Osteocyte (in vitro differentiated cells): ENCODE measurements at places on chromosomes 1 and 21. TPM values are rescaled to one million over a fixed set of nuclear protein-coding genes. Genes with fewer than 3 reads are reported as not detected.
A peak's percentile ranks its signal among the peaks of the same experiment; 100 is the strongest.

ACTL8 gene
- total RNA-seq, result not detected in 2 replicates

SERPINC1 gene
- total RNA-seq, result 0.40 TPM in 1 of 2 replicates, not detected in the other

- H3K4me3 ChIP-seq, result no peak overlapping the region
- DNase-seq, result peak; percentile 48
- H3K27ac ChIP-seq, result no peak overlapping the region
- H3K27me3 ChIP-seq, result no peaks in the 10 kb centered on the region
- H3K36me3 ChIP-seq, result no peaks in the 10 kb centered on the region
Observed at GRCh38 chr1:226133504-226134123, 52.9 kb downstream of the ACBD3 start.

DNA sequence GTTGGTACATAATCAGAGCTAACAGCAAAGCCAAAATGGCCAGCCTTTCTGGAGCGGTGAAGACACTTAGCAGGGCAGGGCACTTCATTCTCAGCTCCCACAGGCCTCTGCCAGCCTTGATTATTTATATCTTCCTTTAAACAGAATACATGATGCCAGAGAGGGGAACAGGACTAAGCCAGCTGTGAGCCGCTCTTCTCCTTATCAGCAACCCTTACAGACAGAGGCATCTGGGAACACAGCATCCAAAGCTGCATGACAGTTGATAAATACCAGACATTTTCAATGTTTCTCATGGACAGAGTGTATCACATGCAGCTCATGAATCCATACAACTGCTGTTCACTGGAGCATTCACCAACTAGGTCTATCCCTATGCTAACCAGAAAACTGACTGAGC, 29.1 kb downstream of the DNAJC11 start:
- no peak overlapping the region for H3K27ac ChIP-seq
- no peaks in the 10 kb centered on the region for H3K27me3 ChIP-seq
- no peak for DNase-seq
- H3K4me3 ChIP-seq, result no peak overlapping the region
- no peaks in the 10 kb centered on the region for H3K4me1 ChIP-seq
- peaks cover 26% of the 10 kb centered on the region for H3K36me3 ChIP-seq

DNA sequence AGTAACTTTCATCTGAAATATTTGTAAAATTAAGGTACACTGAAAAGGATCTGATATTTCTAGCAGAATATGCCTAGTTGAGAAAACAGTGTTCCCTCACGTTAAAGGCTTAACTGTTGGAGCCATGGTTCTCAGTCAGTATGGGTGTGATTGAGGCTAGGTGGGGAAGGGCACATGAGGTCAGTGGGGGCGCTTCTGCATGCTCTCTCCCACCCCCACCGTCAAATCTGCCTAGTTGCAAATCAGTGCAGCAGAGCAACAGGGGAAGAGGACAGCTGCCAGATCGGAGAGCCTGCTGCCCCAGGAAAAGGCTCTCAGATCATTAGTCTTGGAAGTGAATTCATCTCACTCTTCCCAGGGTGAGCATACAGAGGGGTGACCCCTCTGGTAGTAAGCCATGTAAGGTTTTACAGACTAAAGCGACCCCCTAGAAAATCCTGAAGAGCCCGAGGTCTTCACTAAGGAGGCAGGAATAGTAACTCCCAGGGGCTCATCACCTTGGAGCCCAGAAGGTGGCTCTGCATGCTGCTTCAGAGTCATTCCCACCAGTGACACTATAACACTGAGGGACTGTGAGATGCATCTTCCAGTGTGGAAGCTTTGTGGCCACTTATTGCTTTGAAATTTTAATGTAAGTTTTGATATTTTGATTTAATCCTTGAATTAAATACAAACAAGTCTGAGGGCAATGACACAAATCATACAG, 83.1 kb upstream of the BARHL2 start:
- no peaks in the 10 kb centered on the region for H3K4me1 ChIP-seq
- no peak overlapping the region for H3K4me3 ChIP-seq
- DNase-seq, result no peak
- H3K27me3 ChIP-seq, result peaks cover 5% of the 10 kb centered on the region

DNA sequence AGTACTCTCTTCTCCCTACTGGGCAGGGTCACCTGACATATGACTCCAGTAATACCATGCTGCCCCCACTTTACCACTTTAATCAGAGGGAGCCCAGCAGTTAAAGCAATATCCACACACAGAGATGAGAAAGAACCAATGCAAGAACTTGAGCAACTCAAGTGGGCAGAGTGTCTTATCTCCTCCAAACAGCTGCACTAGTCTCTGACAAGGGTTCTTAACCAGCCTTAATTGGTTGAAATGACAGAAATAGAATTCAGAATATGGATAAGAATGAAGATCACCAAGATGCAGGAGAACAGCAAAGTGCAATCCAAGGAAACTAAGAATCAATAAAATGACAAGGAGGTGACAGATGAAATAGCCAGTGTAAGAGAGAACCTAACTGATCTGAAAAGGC, 91.0 kb downstream of the KCNT2 start:
- peaks cover 11% of the 10 kb centered on the region for H3K36me3 ChIP-seq
- H3K4me3 ChIP-seq, result no peak overlapping the region
- DNase-seq, result no peak

DNA sequence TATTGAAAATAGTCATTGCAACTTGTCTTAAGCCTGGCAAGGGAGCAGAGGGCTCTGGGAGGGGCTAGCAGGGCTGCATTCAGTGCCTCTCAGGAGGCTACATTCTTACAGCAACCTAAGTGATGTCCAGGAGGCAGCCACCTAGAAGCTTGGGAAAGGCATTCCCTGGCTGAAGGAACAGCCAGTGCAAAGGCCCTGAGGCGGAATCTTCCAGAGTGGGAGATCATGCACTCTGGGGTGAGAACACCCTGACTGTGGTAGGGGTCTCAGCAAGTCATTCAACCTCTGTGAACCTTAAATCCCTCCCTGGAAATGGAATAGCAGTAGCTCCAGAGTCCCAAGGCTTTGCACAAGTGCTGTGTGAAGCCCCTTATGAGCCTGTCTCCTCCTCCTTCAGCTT, 84.1 kb downstream of the TAS1R2 start:
- H3K4me1 ChIP-seq, result no peaks in the 10 kb centered on the region
- no peak overlapping the region for H3K27ac ChIP-seq
- H3K27me3 ChIP-seq, result peaks cover 4% of the 10 kb centered on the region
- no peaks in the 10 kb centered on the region for H3K36me3 ChIP-seq
- no peak overlapping the region for H3K4me3 ChIP-seq

DNA sequence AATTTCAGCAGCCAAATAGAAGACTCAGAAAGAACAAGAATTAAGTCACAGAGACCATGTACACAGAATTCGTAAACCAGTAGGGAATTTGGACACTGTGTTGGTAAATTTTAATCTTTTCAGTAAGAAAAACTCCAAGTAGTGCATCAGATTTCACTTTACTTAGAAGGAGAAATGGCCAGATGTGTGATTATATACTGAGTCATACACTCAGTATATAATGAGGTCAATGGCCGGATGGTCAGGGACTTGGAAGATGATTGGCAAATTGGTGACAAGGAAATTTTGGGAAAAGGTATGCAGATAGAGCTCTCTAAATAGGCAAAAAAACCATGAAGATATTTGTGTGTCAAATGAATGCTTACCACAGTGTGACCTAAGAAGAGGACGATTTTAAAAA, 399.8 kb upstream of the LRRC7 start:
- no peaks in the 10 kb centered on the region for H3K36me3 ChIP-seq
- no peaks in the 10 kb centered on the region for H3K27me3 ChIP-seq
- no peaks in the 10 kb centered on the region for H3K4me1 ChIP-seq
- no peak overlapping the region for H3K27ac ChIP-seq
- H3K4me3 ChIP-seq, result no peak overlapping the region
